Stomach (tissue), 19 donors: ENCODE measurements at places on chromosomes 7 and 10. TPM values are rescaled to one million over a fixed set of nuclear protein-coding genes. Genes with fewer than 3 reads are reported as not detected.

GRCh38 chr7:39217783-39218182 is 240.1 kb downstream of the POU6F2 start:
- DNase-seq, result no peak

DNA sequence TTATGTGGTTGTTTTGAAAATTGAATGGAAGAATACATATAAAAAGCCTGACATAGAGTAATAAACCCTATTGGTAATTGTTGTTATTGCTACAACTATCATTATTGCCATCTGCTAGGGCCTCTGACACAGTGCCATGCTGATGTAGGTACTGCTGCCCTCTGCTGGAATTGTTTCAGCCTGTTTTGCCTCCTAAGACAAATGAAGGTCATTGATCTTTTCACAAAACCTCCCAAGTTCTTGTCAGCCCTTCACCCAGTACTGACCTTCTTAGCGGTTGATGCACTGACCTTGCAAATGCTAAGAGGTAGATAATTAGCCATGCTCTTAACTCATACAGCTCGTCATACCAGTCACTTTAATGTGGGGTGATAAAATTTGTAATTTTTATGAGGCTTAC is 975.2 kb downstream of the SORCS1 start:
- peak; percentile 63 for DNase-seq

Gene CLRN3
- not detected for total RNA-seq

Gene CYP3A7
- total RNA-seq, result not detected

- DNase-seq, result no peak
These were observed 444.8 kb downstream of the GRID1 start for GRCh38 chr10:85921789-85922188.

DNA sequence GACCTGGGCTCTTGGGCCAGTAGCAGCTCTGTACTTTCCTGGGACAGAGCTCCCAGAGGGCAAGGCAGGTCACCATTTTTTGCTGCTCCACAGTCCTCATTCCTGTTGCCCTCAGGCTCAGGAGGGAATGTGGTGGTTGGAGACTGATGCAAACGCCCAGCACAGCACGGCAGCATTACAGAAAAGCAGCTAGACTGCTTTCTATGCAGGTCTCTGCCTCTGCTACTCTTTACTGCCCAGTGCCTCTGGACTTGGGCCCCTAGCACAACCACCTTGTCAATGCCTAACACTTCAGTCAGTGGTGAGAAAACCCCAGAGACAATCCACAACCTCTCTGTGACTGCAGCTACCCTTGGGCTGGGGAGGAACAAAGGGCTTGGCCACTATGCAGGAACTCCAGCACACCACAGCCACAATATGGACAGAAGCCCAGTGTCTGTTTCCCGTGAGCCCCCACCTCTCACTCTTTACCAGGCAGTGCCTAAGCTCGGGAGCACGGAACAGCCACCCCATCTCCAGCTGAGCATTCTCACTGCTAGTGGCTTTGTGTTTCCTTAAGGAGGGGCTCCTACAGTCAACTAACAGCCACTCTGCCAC is 790.6 kb downstream of the PCDH15 start:
- no peak for DNase-seq

Gene RET
- 3.1 TPM for total RNA-seq

DNA sequence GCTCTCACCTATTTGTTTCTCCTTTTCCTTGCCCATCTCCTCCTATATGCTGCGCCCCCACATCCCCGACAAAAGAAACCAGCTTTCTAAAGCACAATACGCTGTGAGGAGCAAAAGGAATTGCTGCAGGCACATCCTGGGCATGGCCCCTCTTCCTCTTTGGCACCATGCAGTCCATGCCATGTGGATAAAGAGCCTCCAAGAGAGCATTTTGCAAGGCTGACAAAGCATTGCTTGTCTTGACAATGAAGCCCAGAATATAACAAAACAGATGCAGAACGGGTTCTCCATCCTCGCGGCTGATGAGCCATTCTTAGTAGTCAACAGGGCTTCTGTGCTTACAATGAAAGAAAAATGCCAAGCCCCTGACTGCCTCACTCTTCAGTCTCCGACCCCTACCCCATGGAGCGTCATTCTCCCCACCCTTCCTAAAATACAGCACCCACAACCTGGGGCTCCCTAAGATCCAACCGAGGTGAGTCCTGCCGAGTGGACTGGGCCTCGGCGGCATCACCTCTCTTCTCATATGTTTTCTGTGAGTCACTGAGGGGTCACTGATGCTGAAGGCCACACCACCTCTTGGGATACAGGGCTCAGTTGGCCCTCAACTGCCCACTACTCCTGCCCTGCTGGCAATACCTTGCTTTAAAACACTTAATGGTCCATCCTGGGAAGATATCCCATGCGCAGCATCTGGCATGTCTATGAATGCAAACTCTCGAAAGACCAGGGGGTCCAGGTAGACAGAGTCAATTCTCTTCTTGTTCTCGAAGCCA is 47.5 kb downstream of the GSDME start:
- no peak for DNase-seq

DNA sequence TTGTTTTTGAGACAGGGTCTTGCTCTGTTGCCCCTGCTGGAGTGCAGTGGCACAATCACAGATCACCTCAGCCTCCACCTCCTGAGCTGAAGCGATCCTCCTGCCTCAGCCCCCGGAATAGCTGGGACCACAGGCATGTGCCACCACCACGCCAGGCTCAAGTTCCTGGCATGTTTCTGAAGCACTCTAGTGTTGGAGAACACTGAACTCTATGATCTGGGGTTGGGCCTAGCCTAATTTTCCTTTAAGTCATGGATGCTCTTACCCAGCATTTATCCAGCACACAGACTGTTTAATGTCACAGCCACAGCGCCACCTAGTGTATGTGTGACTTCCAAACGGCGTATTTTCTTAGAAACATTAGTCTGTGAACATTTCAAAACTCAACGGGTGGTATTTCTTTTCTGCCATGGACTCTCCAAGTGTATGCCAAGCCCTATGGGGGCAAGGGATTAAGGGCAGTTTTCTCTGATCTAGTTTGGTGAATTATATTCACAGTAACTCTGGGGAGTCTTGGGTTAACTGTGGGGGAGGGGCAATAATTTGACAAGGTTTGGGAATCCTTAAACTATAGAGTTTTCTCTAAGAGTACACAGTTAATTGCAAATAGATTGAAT is 91.8 kb downstream of the CREM start:
- DNase-seq, result peak; percentile 95

Gene HOXA11
- not detected for total RNA-seq

DNA sequence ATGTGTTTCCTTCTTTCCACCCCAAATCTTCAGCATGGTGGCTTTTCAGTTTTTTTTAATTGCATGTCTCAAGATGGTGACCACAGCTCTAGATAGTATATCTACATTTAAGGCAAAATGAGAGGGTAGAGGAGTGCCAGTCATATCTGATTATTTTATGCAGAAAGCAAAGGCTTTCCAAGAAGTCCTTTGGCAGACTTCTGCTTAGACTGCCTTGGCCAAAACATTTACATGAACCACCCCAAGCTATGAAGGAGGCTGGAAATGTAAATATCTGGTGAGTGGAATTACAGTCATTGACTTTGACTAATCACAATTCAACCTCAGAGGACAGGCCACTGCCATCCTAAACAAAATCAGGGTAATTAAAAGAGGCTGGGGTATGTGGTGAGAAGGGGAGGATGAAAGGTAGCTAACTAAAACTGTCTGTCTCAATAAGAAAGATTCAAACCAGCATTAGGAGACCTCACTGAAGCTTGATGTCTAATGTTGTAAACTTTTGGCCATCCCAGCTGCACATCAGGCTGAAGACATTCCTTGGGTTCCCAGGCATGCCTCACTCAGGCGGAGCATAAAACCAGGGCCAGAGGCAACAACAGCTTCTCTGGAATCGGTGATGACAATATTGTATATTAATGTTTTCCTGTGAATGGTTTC is 53.4 kb downstream of the PPP1R3C start:
- DNase-seq, result no peak

- DNase-seq, result no peak
These were observed 4.4 kb downstream of the MRLN start for GRCh38 chr10:59748834-59749233.

GRCh38 chr10:71771821-71772617 is 1.3 kb downstream of the VSIR start:
- peak; percentile 77 for DNase-seq

DNA sequence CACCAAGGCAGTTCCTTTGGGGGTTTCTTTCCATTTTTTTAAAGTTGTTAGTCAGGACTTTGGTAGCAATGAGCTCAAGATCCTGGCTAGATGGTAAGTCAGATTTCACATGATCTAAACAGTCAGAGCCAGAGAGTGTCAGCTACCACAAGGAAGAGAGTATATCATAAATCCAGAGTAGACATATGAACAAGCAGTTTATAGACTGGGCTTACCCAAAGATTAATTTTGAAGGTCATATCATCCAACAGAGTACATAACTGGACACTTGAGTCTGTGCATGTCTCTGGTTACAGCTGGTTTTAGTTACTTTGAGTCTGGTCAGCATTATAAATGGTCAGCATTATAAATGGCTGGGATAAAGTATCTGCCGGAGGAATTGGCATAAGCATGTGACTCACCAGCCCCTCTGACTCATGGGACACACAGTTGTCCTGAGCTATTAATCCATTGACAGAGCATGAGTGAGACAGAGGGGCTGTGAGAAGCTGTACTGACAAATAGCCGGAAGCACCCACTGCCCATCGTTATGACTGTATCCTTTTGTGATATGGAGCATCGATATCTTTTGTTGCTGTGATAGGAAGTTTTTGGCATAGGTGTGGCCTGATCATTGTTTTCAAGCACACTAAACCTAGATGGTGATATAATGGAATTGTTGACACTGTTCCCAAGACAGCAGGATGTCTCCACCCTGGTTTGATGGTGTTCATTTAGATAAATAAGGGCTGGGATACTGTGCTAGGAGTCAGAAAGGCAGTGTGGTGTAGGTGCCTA is 19.3 kb downstream of the PPP1R3C start:
- DNase-seq, result no peak

GRCh38 chr10:94093286-94093905 is 99.7 kb downstream of the PLCE1 start:
- no peak for DNase-seq

DNA sequence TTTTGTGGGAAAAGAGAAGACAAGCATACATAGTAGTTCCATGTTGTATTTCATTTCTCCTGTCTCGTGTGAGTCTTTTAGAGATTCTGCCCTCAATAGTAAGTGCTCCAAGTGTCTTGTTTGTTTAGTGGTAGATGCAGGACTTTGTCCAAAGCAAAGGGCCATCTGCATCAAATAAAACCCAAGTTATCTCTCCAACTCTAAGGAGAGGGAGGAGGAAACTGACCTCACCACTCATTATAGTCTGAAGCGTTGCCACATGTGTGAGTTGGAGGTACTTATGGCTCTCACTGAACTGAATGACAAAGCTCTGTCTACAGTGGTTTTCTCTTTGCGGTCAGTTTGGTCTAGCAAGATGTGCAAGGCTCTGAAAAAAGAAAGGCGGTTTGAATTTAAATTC is 272.6 kb downstream of the DOCK4 start:
- DNase-seq, result no peak
